Fibroblast of pulmonary artery (primary cell): ENCODE measurements at places on chromosomes 16 and 17.

- DNase-seq: peak; percentile 28
These were observed 134.2 kb downstream of the ABCA8 start for GRCh38 chr17:68820825-68821481.

GRCh38 chr17:2075336-2076086, 20.6 kb downstream of the HIC1 start:
- DNase-seq: peak; percentile 66

GRCh38 chr16:85965125-85965524, 66.2 kb downstream of the IRF8 start:
- DNase-seq: no peak

DNA sequence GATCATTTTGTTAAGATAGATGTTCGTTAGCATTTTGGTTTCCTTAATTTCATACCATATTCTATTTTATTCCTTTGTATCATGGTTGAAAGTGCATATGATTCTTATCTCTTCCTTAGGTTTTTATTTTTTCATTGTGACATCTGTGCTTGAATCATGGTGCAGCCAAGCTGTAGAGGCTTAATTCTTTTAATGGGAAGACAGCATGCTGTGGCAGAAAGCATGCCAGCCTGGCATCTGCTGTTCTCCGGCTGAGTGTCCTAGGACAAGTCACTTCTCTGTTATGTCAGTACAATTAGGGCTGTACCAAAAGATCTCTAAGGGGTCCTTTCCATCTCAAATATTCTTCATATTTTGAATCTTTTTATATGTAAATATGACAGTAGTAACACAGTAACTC, 68.5 kb upstream of the PMFBP1 start:
- no peak for DNase-seq

DNA sequence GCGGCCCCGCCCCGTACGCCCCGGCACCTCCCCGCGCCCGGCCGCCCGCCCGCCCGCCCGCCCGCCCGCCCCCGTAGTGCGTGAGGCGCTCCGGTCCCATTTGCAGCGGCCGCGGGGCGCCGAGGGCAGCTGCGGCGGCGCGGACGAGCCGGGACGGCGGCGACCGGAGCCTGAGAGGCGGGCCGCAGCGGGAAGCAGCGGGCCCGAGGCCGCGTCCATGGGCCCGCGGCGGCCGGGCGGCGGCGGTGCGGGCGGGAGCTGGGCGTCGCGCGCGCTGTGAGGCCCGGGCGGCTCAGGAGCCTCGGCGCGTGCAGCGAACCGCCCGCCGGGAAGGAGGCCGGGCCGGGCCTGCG, at the start of gene MPRIP:
Gene MPRIP, plus strand, starts transcription at position 74 of the 353 bp plus-strand sequence. CDS start 392 bp downstream, outside the sequence.
- DNase-seq: no peak

GRCh38 chr17:48873209-48873608, 19.4 kb upstream of the ATP5MC1 start:
- DNase-seq: no peak

- DNase-seq: no peak
These were observed 90.6 kb downstream of the TUBD1 start for GRCh38 chr17:59802160-59802559.
